ENCODE measurements at places on chromosomes 2 and 18.

- DNase-seq, result no peak
These were observed 24.6 kb downstream of the PTRHD1 start for GRCh38 chr2:24768601-24769000.

GRCh38 chr2:200962811-200963123 is 693 bp downstream of the ORC2 start:
- peak; percentile 73 for DNase-seq

DNA sequence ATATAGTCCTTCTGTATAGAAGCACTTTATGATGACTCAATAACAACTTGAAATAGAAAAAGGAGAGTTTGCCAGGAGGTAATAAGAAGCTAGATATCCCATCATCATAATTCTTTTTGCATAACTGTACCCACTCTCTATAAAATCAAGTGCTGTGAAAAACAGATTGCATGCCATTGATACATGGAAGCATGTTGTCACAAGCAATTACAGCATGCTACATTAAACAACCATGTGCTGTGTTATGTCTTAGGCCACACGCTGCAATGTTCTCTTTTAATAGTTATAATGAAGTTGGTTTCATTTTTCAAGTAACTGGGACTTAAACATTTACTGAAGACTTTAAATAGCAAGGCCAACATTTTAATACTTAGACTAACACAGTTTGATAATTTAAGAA is 264.2 kb downstream of the RPRM start:
- no peak for DNase-seq

- DNase-seq, result no peak
These were observed 45.7 kb upstream of the ACAA2 start for GRCh38 chr18:49859021-49859359.

DNA sequence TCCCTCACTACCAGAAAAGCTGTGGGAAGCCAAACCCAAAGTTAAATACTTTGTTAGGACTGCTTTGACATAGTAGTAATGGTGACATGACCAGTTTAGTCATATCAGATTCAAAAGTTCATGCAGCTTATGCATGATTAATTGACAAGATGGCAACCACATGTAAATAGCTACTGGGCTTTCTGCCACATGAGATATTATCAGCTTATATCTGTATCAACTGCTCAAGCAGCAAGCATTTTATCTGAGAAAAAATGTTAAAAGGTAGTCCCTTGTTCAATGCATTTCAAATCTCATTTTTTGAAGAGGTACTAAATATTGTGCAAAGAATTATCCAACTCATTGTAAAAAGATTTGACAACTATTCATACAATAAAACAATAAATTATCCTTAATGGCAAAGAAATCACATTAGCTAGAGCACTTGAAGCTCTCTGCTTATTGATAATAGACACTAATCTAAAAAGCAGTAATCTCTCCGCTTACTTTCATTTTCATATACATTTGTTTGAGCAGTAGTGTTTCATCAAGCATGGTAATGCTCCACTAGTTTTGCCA is 993.6 kb upstream of the NXPH2 start:
- DNase-seq, result no peak

Data from NCI-H2227 treated with DMSO at 0.1 percent for 48 hours (cell line).